ENCODE measurements at places on chromosomes 3 and 15. TPM values are rescaled to one million over a fixed set of nuclear protein-coding genes. Genes with fewer than 3 reads are reported as not detected.
A peak's percentile ranks its signal among the peaks of the same experiment; 100 is the strongest.

The MRPL47 gene
- 47.2 TPM for total RNA-seq

The CFAP92 gene
- total RNA-seq: not detected

The WNT7A gene
- not detected for total RNA-seq

The SLC9A9 gene
- 2.3 TPM for total RNA-seq

The MLF1 gene
- total RNA-seq: 5.2 TPM

The TTLL13 gene
- total RNA-seq: not detected

The ZNF774 gene
- total RNA-seq: 1.1 TPM

The PP2D1 gene
- not detected for total RNA-seq

The BBX gene
- 87.5 TPM for total RNA-seq

The PPP2R3A gene
- 46.7 TPM for total RNA-seq

The PLSCR2 gene
- not detected for total RNA-seq

The ZNF620 gene
- 0.72 TPM for total RNA-seq

DNA sequence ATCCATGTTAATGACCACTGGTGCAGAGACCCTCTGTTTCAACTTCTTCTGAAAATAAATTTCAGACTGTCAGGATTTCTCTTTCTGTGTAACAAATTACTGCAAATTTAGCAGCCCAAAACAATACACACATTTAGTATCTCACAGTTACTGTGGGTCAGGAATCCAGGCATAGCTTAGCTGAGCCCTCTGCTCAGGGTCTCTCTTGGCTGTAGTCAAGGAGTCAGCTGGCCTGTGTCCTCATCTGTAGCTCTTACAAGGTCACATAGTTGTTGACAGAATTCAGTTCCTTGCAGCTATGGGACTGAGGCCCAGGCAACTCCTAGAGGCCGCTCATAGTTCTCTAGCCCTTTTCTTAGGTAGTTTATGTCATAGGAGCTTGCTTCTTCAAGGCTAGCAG lies 51.9 kb downstream of the NKIRAS1 start:
- no peak for DNase-seq

DNA sequence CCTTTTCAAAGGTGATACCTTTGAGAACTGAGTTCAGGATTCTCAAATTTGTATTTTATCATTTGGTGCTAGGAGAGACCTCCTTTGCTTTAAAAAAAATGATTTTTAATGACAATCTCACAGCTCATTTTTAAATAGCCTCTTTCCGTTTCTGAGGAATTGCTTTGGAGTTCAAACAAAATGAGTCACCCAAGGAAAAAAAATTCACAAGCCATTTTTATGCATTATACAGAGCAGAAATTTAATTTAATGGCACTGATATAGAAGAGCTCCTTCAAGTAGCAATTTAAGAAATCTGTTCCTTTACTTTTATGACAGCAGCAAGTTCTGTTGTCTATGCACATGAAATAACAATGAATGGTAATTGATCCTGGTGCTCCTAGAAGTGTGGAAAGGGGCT lies 337.9 kb upstream of the KCNMB2 start:
- DNase-seq: peak; percentile 40

DNA sequence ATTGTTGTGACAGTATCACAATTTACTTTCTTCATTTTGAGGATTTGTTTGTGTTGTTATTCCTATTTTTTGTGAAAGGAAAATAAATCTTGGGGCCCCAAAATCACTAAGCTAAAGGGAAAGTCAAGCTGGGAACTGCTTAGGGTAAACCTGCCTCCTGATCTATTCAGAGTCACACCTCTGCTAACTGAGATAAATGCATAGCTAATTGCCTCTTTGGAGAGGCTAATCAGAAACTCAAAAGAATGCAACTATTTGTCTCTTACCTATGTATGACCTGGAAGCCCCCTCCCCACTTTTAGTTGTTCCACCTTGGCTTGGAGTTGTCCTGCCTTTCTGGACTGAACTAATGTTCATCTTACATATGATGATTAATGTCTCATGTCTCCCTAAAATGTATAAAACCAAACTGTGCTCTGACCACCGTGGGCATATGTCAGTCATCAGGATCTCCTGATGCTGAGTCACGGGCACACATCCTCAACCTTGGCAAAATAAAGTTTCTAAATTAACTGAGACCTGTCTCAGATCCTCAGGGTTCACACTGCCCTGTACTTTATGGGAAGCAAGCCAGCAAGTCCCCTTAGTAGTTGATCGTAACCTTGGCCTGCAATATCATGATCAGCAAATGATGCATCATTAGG lies 523.2 kb upstream of the GOLIM4 start:
- no peak for DNase-seq

- DNase-seq: no peak
Measured at GRCh38 chr3:13575459-13576061, 26.6 kb downstream of the FBLN2 start.

GRCh38 chr15:100311833-100312476 lies 29.8 kb downstream of the ADAMTS17 start:
- DNase-seq: no peak

GRCh38 chr3:26559227-26559626 lies 63.3 kb upstream of the LRRC3B start:
- DNase-seq: no peak

GRCh38 chr3:39491733-39492350 lies 24.4 kb downstream of the MOBP start:
- no peak for DNase-seq

- DNase-seq: no peak
Measured at GRCh38 chr3:20912406-20912805, 726.4 kb upstream of the SGO1 start.

- DNase-seq: peak; percentile 67
Measured at GRCh38 chr3:5122741-5123706, 932 bp downstream of the ARL8B start.

DNA sequence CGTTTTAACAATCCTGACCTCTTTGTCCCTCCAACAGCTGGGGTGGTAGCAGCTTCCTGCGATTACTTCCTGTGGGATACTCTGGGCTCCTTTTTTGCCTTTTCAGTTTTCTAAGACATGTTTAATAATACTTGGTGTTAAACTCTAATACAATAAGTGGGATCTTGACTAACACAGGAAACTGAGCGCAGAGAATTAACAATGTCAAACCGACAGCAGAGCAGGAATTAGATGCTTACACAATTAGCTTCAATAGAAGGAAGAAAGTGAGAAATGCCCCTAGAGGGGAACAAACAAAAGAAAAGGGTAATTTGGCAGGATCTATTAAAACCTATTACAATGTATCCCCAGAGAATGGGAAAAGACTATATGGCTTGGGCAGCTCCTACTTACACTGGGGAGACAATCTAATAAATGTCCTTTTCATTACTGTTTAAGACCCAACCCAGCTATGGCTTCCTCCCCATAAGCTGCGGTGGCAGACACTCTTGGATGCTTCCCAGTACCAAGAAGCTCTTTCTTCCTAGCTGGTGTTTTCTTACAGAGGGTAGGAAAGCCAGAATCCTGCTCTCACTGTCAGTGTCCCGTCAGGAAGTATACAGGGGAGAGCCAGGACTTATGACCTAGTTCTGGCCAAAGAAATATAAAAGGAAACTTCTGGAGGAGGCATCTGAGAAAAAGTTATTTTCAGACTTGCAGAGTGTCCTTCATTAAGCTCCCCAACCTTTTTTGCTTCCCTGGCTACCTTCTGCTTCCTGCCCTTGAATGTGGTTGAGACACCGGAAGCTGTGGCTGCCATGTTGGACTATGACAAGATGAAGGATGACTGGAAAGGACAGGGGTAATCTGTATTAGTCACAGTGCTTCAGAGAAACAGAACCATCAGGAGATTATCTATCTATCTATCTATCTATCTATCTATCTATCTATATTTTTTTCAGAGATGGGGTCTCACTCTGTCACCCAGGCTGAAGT lies 194.1 kb upstream of the KBTBD8 start:
- no peak for DNase-seq

DNA sequence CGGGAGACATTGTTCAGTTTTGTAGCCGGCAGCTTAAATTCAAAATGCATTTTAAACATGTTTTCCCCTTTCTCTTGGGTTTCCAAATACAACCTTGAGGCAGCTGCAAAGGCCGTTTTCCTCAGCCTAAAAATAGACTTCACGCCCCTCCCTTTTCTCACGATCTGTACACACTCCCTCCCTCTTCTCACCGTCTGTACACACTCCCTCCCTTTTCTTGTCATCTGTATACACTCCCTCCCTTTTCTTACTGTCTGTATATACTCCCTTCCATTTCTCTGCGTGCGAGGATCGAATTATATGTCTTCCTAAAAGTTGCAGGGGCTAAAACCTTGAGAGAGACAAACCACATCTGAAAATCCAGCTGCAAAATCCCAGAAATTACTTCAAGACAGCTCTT lies 8.9 kb downstream of the MUC4 start:
- DNase-seq: no peak

DNA sequence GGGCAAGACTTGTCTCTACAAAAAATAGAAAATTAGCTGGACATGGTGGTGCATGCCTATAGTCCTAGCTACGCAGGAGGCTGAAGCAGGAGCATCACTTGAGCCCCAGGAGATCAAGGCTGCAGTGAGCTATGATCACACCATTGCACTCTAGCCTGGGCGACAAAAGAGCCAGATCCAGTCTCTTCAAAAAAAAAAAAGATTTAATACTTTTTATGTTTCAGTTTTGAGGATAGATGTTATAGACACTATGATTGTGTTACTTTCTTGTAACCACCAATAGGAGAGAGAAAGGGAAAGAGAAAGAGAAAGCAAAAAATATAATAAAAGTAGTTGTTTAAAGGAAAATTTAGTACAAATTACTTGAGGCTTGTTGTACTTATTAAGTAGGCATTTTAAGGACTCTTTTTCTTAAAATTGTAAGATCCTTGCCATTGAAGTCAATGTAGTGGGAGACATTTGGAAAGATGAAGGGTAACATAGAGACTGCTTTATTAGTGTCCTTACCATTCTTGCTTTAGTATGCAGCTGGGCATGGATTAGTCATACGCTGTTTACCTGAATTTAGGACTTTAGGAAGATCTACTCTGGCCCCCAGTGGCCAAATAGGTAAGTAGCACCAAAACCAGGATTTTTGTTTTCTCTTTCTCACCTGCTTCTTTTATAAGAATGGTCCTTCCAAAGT lies 35.1 kb upstream of the ZDHHC23 start:
- peak; percentile 77 for DNase-seq

DNA sequence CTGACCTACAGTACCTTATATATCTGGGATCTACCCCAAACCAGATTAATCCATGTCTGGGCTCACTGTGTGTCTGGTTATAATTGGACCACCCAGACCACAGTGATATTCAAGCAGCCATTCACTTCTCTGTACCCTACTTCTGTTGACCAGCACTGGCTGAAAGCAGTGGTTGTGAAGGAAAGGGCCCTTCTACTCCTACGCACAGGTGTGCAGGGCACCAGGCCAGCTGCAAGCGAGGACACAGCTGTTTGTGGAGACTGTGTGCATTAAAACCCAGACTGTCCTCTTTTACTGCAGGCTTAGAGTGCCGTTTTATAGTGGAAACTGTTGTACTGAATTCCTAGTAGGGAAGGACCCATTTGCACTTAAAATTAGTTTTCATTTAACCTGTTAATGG lies 29.5 kb downstream of the CTDSPL start:
- no peak for DNase-seq

DNA sequence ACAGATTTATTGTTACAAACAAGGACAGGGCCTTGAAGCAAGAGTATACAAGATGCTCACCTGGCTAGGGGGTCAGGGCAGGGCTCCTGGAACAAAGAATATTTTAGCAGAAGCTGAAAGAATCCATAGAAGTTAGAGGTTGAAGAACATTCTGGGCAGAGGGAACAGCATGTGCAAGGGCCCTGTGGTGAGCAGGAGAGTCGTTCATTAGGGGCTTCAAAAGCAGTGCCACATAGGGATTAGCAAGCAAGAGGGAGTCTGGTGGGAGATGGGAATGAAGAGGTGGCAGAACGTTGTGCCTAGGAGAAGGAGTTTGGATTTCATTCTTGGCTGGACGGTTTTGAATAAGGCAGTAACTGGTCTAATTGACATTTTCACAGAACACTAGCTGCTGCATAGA lies 22.9 kb downstream of the DNAJB8 start:
- DNase-seq: no peak

DNA sequence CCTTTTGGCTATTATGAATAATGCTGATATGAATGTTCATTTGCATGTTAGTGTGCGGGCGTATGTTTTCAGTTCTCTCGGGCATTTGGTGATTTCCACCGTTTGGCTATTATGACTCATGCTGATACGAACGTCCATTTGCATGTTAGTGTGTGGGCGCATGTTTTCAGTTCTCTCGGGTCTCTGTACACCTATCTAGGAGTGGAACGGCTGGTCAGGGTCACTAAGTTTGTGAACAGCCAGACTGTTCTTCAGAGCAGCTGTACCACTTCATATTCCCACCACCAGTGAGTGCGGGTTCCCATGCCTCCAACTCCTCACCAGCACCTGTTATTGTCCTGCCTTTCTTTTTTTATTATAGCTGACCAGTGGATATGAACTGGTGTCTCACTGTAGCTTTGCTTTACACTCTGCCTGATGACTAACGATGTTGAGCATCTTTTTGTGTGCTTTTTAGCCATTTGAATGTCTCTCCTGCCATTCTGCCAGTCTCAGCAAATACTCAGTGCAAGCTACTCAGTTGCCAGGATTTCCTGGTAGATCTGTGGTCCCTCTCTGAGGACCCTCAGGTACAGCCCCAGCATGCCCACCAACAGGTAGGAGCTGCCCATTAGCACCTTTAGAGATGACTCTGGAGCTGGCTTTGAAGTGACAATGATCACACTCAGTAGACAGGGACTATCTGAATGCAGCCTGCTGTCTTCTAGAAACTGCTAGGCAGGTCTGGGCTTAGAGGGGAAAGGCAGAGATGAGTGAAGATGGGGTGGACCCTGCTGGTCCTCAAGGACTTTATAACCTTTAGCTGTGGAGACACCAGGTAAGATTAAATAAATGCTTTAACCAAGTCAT lies 141.1 kb downstream of the XXYLT1 start:
- DNase-seq: peak; percentile 75

GRCh38 chr3:106611841-106612240 lies 743.0 kb upstream of the CBLB start:
- DNase-seq: no peak

DNA sequence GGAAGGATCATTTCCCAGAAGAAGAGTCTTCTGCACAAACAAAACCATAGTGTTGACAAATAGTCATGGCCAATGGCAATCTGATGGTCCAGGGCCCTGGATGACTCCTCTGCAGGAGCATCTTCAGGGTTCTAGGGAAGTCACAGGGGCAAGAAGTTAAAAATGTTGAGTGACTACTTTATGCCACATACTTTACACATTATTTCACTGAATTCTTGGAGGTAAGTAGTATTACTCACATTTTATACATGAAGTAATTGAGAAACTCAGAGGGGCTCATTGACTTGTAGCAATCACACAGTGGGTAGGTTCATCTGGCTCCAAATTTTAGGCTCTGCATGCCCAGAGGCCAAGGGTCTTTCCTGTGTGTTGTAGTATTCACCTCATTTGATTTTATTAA lies 430.2 kb upstream of the MCTP2 start:
- DNase-seq: no peak
